CD4-positive, alpha-beta T cell treated with Interleukin-4 for 1 hour (primary cell): ENCODE measurements at places on chromosomes 1 and 21.

DNA sequence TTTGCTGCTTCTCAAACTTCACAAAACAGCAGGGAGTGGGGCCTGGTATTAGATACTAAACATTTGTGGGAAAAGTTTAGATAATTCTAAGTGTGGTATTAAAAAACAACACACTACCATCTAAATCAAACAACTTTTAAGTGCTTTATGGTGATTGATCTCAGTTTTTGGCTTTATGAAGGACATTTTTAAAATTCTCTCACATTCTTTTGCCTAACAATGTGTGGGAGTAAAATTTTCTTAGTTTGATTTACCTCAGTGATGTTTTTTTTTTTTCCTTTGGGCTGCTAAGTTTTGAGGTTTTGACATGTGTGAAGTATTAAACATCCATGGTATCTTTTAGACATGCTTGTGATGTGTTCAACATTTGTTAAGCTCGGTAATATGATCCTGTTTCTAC lies 116.2 kb downstream of the DISP1 start:
- DNase-seq = no peak

DNA sequence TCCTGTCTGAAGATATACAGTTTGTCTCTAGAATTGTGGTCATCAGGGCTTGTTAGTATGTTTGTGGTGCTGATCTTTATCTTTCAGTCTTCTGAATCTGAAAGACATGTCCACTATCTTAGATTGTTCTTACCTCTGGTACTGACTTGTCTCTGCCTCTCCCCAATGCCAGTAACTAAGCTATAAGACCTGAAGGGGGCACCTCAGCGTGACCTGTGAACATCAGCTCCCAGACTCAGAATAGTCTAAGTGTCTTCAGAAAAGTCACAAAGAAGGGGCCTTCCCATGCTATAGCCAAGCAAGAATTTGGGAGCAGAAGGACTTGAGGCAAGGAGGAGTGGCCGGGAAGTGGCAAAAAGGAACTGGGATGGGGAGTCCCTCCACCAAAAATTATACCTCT lies 178.1 kb downstream of the NTNG1 start:
- no peak for DNase-seq

GRCh38 chr1:91864017-91864700 lies 21.8 kb downstream of the TGFBR3 start:
- DNase-seq = no peak

DNA sequence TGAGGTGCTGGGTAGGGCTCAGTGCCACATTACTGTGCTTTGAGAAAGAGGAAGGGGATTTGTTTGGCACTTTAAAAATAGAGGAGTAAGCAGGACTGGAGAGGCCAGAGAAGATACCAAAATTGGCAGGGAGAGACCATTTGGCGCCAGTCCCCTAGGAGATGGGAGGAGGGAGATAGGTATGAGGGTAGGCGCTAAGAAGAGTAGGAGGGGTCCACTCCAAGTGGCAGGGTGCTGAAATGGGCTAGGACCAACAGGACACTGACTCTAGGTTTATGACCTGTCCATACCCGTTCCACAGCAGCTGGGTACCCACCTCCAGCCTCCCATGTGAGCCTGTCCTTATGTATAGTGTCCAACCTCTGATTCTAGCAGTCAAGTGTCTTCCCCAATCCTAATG lies 1.0 kb upstream of the CRTC2 start:
- DNase-seq = no peak

DNA sequence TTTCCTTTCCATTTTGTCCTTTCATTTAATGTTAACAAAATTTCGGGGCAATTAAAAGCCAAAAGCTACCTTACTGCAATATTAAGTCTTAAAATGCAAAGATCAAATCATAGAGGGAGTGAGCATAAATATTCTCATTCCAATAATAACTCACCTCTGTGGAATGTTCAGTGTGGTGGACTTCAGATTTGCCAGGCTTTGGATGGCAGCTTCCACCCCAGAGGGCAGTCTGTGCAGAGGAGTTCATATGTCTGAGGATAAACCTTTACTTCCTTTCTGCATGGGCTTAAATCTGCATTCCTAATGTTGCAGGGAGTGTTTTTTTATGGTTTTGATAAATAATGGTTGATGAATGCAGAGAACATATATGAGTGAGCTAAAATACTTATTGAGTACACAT lies 16.3 kb downstream of the KIAA0040 start:
- no peak for DNase-seq

GRCh38 chr1:183836598-183836997 lies 31.7 kb downstream of the RGL1 start:
- no peak for DNase-seq

DNA sequence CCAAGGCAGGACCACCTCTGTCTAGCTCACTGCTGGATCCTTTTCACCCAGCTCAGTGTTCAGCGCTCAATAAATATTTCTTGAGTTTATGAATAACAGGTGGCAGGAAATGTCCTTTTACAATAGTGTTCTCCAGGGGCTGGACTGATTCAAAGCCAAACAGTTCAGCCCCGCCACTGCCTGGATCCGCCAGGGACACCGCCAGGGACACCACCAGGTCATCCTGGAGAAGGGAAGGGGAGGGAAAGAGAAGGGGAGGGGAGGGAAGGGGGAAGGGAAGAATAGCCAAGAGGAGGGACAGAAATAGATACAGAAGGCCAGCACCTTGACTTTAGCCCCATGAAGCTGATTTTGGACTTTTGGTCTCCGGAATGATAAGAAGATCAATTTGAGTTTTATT lies 255.6 kb downstream of the GRIK3 start:
- no peak for DNase-seq

DNA sequence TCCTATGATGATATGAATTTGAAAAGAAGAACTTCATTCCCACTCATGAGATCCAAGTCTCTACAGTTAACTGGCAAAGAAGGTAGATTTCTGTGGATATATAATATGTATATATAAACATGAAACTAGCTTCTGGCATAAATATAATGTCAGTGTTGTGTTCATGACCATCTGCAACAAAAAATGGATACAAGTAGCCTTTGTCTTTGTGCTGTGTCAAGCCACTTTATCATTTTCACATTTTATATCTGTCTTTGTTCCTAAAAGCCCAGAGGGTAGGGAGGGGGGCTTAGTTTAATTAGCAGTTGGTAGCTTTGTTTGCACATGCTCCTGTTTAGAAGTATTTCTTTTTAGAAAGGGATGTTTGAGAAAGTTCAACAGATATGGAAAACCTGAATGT lies 56.2 kb upstream of the FASLG start:
- DNase-seq = no peak

DNA sequence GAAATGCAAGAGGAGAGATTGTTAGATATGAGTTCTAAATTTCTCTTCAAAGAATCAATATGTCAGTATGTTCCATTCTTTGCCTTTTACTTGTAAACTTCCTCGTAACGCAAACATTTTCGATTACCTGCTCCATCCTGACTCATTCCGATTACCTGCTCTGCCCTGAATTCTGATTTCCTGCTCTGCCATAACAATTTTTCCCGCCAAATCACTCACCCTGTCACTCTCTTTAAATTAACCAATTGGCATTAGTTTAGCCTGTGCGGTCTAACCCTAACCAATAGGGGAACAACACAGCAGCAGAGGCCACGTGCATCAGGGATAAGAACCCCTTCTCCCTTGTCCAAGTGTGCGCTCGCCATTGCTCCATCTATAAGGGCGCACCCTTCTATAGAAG lies 25.0 kb upstream of the CBR3 start:
- DNase-seq = no peak

DNA sequence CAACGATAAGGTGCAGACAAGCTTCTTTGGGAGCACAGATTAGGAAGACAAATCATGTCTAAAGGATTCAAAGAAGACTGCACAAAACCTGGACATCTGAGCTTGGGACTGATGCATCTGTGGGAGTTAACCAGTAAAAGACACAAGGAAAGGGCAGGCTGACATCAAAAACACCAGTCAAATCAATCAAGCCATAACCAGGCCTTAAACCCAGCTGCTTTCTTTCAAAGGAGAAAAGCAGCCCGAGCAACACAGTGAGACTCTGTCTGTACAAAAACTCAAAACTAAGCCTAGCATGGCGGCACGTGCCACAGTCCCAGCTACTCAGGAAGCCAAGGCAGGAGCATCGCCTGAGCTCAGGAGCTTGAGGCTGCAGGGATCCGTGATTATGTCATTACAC lies 411.6 kb downstream of the SMYD3 start:
- no peak for DNase-seq

DNA sequence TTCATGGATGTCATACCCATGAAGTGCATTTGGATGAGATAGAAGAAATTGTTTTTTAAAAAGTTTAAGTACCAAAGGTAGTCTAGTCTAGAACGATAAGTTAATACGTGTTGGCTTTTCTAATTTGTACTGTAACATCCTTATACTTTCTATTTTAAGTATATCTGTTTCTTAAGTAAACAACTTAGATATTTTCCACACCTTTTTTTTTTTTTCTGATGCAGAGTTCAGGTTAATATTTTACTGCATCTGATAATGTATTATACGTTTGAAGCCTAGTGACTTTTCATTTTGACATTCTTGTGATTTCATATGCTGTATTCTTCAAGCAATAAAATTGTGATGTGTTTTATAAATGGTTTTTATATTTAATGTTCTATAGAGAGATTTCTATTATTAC lies 16.5 kb downstream of the DR1 start:
- DNase-seq = no peak

- DNase-seq = no peak
Measured at GRCh38 chr1:2335721-2336455, 55.5 kb downstream of the MORN1 start.

DNA sequence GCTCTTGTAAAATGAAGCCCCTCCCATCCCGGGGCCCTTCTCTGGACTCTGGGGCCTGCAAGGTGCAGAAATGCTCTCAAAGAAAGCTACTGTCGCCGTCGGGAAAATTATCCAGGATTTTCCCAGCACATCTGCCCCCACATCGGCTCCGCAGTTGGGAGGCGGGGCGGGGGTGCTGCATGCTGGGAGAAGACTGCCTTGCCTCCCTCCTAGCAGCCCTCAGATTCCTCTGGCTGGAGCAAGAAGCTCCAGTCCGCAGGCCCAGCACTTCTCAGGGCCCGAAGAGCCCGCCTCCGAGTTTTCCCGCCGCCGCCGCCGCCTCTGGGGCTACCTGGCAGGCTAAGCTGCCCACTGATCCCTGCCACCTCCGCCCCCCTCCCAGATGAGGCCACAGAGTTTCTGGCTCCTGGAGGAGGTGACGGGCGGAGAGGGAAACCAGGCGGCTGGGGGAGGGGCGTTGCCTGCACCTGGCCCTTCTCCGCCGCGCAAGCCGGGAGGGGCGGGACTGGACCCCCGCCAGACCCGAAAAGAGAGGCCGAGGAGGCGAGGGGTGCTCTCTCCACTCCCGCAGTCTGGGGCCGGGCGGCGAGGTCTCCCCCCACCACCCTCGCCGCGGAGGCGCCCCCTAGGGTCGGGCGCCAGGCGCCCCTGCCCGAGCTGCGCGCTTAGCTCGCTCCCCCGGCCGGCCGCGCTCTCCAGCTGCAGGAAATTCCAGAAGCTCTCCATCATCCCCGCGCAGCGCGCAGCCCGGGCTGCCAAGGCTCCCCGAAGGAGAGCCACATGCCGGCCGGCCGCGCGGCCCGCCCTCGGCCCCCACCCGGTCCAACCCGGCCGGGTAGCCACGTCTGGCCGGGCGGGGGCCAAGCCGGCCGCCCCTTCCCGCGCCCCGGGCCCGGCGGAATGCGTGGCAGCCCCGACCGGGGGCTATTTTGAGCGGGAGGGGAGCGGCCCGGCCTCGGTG lies 28.8 kb downstream of the AHDC1 start:
- no peak for DNase-seq

GRCh38 chr1:28577052-28577678 lies 14.9 kb upstream of the RAB42 start:
- DNase-seq = no peak

DNA sequence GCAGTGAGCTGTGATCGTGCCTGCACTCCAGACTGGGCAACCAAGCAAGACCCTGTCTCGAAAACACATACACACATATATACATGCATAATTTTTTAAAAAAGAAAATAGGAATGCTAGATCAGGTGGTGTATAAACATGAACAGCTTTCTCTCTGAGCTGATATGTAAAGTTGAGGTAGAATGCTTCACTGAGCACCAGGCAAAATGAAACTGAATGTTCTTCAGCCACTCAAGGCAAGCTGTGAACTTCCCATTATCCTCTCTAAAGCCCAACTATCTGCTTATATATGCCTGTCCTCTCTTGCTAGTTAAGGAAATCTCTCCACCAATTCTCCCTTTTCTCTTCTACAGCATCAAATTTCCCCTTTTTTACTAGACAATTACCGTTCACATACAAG lies 93.0 kb downstream of the NUF2 start:
- no peak for DNase-seq

GRCh38 chr21:38678827-38679226 lies 126.9 kb upstream of the ETS2 start:
- no peak for DNase-seq

- DNase-seq = no peak
Measured at GRCh38 chr21:31917108-31917507, 44.3 kb downstream of the HUNK start.

DNA sequence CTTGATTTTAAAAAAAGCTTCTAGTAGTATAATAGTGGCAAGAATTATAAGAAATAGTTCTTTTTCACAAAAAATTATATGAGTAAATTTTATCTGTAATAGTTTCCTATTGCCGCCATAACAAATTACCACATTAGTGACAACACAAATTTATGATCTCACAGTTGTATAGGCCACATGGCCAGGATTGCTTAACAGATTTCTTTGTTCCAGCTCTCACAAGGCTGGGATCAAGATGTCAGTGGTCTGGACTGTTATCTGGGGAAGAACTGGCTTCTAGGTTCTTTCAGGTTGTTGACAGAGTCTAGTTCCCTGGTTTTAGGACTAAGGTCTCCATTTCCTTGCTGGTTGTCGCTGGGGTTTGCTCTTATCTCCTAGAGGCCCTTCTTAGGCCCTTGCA lies 236.4 kb downstream of the USP25 start:
- no peak for DNase-seq

DNA sequence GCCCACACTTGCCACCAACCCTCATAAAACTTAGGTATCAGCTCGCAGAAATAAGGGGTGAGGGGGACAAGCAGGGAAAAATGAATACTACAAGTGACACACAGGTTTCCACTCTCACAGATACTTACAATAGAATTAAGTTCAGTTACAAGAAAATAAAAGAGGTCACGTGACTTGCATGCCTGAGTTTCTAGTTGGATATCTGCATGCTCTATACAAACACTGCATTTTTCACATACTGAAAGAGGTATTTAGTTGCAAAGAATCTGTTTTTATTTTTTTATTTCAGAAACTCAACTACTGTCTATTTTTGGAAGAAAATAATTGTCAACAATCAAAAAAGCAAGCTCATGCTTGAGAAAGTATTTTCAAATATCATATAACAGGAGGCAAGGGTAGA lies 43.5 kb downstream of the DPYD start:
- DNase-seq = no peak

GRCh38 chr1:94739521-94740061 lies 80.6 kb upstream of the SLC44A3 start:
- no peak for DNase-seq

GRCh38 chr1:16441282-16441665 lies 750 bp downstream of the NECAP2 start:
- no peak for DNase-seq

- no peak for DNase-seq
Measured at GRCh38 chr21:14995226-14995625, 69.6 kb downstream of the NRIP1 start.
